ENCODE measurements at places on chromosomes 11 and 22.

- no peak for DNase-seq
These were observed 151.6 kb upstream of the BLID start for GRCh38 chr11:122267602-122268001.

DNA sequence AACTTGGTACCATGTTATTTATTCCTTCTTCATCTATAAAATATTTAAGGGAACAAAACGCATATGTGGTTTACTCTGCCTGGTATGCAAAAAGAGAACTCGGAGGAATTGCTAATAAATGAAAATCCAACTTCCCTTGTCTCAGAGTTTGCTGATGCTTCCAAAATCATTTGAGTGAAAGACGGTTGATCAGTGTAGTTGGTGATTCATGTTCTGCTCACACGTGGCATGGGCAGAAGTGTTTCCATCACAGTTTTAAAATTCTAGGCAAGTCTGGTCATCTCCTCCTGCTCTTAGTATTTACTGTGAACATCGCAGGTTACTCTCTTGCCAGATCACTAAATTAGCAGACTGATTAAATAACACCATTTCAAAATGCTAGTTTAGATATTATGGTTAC, 11.9 kb upstream of the PARVB start:
- no peak for DNase-seq

GRCh38 chr11:16279524-16279923, 76.8 kb downstream of the SOX6 start:
- DNase-seq = no peak

- no peak for DNase-seq
These were observed 68.9 kb upstream of the SLN start for GRCh38 chr11:107780775-107781174.

GRCh38 chr11:114272311-114272710, 23.9 kb upstream of the NNMT start:
- DNase-seq = no peak

- no peak for DNase-seq
These were observed 650 bp upstream of the NUP50 start for GRCh38 chr22:45163099-45163450.

DNA sequence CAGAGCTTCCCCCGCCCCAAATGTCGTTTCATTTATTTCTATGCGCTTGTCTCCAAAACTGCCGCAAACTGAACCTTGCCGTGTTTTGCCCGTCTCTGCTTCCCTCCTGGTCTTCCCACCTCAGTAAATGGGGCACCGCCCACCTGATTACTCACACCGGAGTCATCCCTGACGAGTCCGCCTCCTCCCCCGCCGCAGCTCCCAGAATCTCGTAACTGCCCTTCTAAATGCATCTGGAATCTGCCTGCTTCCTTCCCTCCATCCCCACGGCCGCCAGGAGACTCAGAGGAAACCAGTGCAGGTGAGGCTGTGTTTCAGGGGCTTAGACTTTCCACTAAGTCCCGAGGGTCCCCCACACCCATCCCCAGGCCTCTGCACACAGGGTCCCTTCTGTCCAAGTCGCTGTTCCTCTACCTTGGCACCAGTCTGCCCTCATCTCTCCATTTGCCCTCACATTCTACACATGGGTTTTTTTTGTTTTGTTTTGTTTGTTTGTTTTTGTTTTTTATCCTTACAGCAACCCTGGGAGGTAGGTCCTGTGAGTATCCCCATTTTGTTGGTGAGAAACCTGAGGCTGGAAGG, 62.6 kb upstream of the PHF21B start:
- DNase-seq = peak; percentile 47

DNA sequence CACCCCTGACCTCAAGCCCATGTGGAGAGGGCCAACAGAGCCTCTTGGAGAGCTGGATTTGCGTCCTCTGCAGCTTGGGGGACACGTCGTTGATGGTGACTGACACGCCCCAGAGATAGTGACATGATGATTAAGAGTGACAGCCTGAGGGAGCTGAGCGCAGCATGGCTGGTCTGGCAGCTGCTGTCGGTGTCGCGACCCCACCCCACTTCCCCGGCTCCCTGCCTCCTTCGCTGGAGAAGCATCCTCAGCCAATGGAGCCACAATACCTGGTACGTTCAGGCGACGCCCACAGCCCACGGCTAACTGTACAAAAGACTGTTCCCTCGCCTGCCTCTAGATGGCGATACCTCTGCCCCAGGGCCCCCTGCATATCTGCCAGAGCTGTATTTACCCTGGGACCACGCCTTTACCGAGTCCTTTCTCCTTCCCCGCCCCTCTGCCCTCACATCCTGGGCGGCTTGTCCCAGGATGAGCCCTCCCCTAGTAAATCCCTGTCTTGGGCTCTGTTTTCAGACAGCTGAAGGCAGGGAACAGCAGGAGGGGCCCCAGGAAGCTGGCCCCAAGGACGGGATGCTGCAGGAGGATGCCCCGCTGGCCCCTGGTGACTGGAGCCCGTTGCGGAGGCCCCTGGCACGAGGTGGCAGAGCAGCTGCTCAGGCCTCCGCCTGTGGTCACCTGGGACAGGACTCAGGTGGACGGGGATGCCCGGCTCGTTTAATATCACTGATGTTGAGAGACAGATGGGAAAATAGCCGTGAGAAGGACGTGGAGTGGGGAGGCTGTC, 90.6 kb downstream of the RPS6KA4 start:
- DNase-seq = peak; percentile 82

GRCh38 chr11:72787216-72788104, 6.4 kb downstream of the STARD10 start:
- DNase-seq = no peak

DNA sequence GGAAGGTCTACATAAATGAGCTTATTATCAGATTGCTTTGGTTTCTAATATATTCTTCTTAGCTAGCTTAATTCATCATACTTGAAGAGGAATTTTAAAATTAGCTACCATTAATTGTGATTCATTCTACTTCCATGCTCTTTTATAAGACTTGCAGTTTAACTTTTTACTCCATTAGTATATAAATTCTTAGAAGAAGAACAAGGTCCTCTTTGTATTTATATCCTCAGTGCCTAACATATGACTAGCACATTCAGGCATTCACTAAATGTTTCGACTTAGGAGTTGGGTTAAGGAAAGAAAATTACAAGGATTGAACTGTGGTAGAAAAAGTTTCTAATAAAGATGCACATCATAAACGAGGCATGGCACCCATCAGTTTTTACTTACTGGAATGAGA, 1135.5 kb downstream of the JRKL start:
- no peak for DNase-seq

DNA sequence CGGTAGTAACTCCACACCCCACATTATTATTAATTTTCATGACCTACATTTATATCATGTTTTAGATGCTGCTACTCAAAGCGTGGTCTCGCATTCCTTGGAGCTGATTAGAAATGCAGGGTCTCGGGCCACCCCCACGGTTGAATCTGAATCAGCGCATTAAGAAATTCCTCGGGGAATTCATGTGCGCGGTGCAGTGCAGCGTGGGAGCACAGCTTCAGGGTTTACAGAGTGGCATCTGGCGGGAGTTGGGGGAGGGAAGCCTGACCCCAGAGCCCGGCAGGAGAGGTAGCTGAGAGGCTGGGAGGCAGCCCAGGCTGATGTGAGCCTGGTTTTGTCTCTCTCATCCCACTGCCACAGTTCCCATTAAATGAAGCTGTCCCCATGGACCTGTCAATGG, 48.1 kb upstream of the DAGLA start:
- no peak for DNase-seq

DNA sequence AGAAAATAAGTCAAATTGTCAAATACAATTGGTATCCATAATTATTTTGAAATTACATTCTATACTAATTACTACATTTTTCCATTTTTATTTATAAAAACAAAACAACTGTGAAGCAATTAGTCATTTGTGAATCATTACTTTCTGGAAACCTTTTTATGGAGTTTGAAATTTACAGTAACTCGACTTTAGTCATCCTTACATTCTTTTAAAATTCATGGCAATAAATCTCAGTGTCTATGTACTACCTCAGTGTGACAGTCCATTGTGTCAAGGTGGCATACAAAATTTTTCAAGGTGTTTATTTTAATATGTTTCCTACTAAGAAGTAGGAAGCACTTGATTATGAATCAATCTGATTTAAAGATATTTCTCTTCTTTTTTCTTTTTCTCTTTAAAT, 1949.4 kb upstream of the RAG2 start:
- no peak for DNase-seq

- no peak for DNase-seq
These were observed 35.1 kb upstream of the CUL5 start for GRCh38 chr11:107973641-107974040.

GRCh38 chr11:73576185-73576614, 21.7 kb downstream of the FAM168A start:
- DNase-seq = no peak

DNA sequence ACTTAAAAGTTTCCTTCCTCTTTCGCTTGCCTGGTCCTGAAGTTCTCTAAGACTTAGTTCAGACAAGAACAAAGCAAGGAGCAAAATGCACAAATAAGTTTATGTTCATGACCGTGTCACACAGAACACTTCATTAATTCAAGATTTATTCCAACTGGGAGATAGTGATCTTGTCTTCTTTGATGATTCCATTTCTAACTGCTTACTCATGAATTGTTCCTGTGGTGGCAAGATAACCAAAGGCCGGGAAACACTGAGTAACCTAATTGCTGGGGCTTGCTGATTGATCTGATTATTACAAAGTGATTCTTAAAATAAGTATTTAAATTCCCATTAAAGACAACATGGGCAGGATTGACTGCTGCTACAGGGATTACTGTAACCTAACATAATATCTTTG, 1462.9 kb upstream of the RAG2 start:
- no peak for DNase-seq

DNA sequence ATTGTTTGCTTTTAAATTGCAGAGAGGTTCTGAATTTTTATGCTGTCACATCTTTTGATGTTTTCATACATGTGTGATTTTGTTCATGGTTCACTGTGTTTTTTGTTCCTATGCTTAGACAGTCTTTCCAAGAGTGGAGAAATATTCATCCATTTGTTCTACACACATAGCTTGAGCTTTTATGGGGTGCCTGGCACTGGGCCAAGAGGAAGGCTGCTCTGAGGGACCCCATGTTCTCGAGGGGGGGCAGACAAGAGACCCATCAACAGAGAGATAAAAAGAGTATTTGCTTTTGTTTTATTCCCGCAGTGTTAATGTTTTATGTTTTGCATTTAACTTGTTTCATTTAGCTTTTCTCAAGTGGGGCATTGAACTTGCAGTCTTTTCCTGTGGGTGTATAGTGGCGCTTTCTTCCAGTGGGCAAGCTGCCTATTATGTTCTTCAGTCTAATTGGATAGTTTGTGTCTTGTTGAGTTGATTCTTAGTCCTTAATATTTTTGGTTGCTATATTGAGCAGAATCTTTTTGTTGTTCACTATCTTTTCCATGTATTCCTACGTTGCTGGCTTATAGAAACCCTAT, 57.7 kb downstream of the CABIN1 start:
- no peak for DNase-seq

DNA sequence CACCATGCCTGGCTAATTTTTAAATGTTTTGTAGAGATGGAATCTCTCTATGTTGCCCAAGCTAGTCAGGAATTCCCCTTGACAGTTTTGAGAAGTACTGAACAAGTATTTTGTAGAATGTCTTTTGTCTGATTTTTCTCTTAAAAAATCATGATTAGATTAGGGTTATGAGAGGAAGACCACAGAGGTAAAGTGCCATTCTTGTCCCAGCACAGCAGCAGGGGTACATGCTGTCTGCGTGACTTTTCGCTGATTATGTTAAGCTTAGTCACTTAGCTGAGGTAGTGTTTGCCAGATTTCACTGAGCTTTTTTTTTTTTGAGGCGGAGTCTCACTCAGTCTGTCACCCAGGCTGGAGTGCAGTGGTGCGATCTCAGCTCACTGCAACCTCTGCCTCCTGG, 13.6 kb upstream of the NUP160 start:
- DNase-seq = no peak

DNA sequence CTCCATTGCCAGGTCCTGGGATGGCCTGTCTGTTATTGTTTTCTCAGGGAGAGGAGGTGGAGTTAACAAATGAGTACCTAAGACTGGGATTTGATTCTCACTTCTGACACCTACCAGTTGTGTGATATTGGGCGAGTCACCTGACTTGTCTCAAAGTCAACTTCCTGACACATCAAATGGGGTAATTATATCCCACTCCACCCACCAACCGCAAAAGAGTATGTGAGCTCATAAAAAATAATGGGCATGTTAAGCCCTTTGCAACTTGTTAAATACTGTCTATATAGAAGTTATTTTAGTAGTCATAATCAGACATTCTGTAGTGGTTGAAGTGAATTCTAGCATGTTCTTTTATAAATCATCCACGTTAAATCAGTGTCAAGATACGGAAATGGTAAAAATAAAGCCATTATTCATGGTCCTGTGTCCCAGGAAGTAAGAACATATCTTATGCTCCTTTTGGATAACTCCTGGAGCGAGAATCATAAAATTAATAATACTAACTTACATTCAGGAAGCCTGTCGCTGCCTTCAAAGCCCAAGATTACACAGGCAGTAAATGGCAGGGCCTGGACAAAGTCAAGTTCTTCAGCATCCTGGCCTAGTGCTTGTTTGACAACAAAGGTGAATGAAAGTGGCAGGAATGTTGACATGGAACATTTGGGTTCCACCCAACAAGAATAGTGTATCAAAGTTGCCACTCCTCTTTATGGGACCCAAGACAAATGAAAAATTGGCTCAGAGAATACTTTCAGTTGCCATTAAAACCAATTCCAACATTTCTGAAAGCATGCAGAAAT, 54.3 kb downstream of the SYTL2 start:
- peak; percentile 37 for DNase-seq

DNA sequence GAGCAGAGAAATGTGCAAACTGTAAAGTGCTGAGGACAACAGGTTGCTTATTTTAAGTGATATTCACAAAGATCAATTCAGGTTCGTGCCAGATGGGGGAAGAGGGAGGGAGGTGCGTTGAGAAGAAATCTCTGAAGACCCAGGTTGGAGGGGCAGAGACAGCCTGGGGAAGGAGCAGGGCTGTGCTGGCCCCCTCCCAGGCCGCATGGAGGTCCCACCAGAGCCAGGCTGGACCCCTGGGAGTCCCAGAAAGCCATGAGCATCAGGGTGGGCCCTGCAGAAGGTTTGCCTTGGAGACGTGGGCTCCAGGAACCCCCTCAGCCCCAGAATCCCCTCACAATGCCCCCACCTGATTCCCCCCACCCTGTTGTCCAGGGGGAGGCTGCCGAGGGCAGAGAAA, 47.4 kb downstream of the IGLL1 start:
- DNase-seq = no peak

GRCh38 chr11:9726321-9727022, 62.6 kb downstream of the SWAP70 start:
- DNase-seq = no peak

DNA sequence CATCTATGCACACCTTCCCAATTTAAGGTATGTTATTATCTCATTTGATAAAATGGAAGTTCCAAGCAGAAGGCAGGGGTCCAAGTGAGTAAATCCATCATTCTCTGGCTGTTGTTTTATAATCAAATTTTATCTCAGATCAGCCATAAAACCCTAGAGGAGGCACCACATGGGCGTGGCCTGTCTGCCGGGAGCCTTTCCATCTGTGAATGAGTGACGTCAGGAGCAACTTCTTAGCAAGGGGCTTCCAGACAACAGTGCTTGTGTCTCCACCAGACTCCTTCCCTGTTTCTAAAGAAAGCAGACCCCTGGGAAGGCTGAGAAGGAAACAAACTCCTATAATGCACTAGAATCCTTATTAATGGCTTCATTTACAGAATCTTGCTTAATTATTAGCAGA, 13.5 kb downstream of the SEZ6L start:
- DNase-seq = no peak
